ENCODE measurements at places on chromosomes 7 and 10.

GRCh38 chr7:50502947-50503346, 52.8 kb upstream of the FIGNL1 start:
- DNase-seq: no peak

GRCh38 chr7:70354409-70355169, 756.3 kb downstream of the AUTS2 start:
- no peak for DNase-seq

GRCh38 chr7:98168181-98168903, 42.9 kb upstream of the BHLHA15 start:
- DNase-seq: no peak

- no peak for DNase-seq
Observed at GRCh38 chr10:97049670-97050069, 136.1 kb downstream of the SLIT1 start.

DNA sequence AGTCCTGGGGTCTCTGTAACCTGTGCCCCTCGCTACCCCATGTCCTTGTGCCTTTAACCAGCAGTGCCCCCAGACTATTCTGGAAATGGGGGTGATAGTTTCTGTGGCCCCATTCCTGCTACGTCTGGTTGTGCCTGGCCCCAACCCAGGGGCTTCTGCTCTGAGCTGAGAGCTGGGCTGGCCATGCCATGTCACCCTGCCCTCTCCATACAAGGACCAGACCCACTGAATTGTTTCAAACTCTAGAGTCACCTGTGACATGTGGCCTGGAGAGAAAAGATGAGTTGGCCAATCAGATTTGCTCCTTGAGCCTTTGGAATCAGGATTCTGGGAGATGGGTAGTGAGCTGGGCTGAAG, 108.6 kb downstream of the GRK5 start:
- no peak for DNase-seq

- DNase-seq: no peak
Observed at GRCh38 chr7:158620418-158620817, 32.8 kb upstream of the PTPRN2 start.

DNA sequence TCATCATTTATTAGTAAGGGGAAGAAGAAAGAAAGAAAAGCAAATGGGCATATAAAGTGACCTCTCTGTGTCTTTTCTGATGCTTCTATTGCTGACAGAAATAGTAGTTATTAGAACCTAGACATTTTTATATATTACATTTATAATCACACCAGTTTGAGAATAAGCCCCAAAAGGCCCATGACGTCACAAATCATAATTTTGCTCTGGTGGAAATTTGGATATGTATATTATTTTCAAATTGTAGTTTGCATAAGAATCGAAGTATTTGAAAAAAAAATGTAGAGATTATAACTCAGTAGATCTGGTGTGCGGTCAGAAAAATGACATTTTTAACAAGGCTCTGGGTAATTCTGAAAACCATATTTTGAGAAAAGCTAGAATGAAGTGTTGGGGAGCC, 101.2 kb upstream of the STEAP1 start:
- no peak for DNase-seq

DNA sequence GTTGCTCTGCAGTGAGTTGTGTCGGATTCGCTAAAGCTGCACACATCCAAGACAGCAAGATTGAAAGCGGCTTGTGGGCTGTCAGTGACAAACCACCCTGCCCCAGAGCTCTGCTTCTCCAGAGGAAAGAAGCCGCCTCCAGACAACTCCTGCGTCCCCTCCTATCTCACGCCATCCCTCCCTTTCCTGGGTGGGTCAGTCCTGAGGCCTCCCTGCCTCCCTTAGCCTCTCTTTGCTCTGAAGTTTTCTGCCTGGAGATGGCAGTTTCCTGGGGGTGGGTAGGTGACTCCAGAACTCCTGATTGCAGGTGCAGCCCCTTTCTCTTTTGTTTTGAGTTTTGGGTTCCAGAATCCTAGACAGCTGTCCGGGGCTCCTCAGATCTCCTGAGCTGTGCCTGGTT, 78.7 kb downstream of the EMX2 start:
- DNase-seq: no peak

DNA sequence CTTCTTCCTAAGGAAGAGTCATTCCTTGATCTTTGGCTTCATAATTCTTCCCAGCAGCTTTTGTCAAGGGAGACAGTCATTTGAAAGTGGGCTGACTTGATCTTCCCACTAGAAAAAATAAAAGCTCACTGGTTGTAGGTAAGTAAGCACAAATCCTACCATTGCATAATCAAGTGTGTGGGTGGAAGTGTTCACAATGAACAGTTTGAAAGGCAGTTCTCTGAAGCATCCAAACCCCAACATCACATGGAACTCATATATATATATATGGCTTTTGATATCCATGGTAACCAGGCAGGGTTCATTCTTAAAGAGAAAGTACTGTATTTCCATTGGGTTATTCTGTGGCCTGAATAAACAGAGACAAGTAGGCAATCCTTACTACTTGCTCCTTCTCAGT, 51.6 kb downstream of the ARMH3 start:
- no peak for DNase-seq

DNA sequence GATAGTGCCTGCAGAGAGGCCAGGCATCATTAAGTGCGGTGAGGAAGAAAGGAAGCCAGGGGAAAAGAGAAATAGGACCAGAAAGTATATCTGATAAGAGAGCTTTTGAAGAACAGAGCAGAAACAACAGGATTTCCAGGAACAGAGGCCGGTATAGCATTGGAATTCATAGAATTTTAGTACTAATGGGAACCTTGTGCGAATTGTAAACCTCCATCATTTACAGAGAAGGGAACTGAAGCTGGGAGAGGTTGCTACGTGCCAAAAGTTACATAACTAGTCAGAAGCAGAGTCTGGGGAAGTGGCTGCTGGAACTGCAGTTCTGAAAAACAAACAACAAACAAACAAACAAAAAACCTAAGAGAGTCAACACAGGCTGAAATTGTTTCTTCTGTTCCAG, 5.4 kb upstream of the ZMYND11 start:
- no peak for DNase-seq

- no peak for DNase-seq
Observed at GRCh38 chr7:149104749-149105148, 14.2 kb upstream of the ZNF786 start.

DNA sequence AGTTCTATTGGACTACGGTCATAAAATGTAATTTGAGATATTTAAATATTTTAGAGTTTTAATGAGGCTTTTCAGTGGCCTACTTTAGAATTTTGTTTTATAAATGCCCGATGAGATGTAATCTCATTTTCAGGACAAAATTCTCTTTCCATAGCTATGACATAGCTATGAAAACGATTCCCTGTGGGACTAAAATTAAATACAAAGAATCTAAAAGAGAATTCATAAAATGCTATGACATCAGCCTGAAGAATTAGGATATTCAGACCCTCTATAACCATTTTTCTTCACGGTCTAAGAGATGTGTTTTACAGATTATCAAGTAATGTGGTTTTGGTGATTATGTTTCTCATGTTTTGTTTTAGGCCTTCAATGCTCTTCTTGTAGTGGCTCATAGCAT, 48.2 kb upstream of the ODAD2 start:
- DNase-seq: no peak

GRCh38 chr7:49772916-49773217, 571 bp upstream of the VWC2 start:
- DNase-seq: no peak

Data from AG04449 (cell line).